SK-N-SH (cell line): ENCODE measurements at places on chromosomes 4 and X. TPM values are rescaled to one million over a fixed set of nuclear protein-coding genes. Genes with fewer than 3 reads are reported as not detected.

The CXCL1 gene
- polyA plus RNA-seq = 0.06 and 0.12 TPM in 2 replicates

- DNase-seq = no peak
These were observed 79.8 kb upstream of the LHFPL1 start for GRCh38 chrX:112759512-112759911.

The RAB40AL gene
- 0.41 and 0.67 TPM in 2 replicates for polyA plus RNA-seq

GRCh38 chr4:3128058-3128457, 53.6 kb downstream of the HTT start:
- no peak for DNase-seq

- DNase-seq = no peak
These were observed 167.8 kb downstream of the ZNF330 start for GRCh38 chr4:141388481-141388880.

- DNase-seq = no peak
These were observed 2308.1 kb upstream of the AGA start for GRCh38 chr4:179750374-179750773.

DNA sequence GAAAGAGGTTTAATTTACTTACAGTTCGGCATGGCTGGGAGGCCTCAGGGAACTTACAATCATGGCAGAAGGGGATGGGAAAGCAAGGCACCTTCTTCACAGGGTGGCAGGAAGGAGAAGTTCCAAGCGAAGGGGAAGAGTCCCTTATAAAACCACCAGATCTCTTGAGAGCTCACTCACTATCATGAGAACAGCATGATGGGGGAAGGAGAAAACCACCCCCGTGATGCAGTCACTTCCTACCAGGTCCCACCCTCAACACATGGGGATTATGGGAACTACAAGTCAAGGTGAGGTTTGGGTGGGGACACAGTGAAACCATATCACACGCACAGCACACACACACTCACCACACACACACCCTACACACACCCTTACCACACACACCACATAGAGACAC, 104.3 kb downstream of the DCTD start:
- no peak for DNase-seq

GRCh38 chr4:83546786-83547185, 10.9 kb downstream of the GPAT3 start:
- DNase-seq = no peak

The UGT2B15 gene
- polyA plus RNA-seq = not detected in 2 replicates

The MYOZ2 gene
- polyA plus RNA-seq = 0.26 and 0.62 TPM in 2 replicates

The PDGFC gene
- polyA plus RNA-seq = 29.8 and 36.2 TPM in 2 replicates

DNA sequence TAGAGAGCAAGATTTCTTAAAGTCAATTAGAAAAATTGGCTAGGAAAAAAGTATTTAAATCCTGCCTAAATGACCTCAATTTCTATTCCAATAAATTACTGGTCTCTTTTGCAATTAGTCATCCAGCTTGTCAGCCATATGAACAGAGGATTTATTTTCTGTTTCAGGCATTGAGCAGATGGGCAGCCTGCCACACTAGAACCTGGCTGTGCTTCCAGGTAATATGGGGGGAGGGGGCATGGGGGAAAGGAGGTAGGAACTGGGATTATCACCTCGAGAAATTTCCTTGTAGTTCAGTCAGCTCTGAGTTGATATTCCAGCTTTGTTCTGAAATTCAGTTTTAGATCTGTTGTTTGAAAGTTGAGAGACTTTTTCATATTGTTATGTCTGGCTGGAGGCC, 206.3 kb upstream of the LCORL start:
- no peak for DNase-seq

DNA sequence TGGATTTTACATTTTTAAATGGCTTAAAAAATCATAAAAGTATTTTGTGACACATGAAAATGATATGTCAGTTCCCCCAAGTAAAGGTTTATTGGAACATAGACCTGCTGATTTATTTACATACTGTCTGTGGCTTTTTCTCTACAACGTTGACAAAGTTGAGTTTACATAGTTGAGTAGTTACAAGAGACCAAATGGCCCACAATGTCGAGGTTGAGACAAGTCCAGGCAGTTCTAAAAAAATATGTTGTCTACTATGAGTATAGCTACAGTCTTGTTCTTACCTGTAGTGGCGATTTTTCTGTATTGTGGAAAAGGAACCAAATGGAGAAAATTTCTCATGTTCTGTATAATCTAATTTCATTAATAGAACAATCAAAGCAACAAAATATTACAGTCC, 163.2 kb downstream of the FRAS1 start:
- no peak for DNase-seq

DNA sequence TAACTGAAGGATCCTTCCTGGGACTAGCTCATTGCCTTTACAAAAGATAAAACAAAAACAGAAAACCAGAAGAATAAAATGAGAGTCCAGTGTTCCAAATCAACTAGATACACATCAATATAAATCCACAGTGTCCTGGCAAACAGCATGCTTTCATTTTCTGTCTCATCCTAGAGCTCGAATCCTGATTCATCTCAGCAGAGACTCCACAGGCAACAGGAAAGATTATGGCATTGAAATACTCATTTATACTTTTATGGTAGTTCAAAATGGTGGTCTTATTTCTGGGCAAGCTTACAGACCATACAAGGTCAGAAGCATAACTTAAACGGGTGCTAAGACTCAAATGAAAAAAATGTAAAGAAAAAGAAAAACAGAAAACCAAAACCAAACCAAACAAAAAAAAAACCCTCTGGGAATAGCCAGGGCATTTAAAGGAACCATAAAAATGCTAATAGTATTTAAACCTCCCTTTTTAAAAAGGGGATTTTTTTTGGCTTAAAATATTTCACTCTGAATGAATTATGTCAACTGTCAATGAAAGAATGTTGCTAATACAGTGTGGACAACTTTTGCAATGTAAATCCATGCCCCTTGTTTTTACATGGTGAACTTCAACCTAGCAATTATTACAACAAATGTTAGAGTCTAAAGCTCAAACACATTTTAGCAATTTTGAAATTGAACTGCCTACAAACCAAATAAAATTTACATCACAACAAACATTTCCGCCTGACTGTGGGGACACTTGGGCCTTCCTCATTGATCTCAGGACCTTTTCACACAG, 57.9 kb downstream of the GPR101 start:
- no peak for DNase-seq
